Endothelial cell of coronary artery (primary cell): ENCODE measurements at places on chromosomes 13 and 19. TPM values are rescaled to one million over a fixed set of nuclear protein-coding genes. Genes with fewer than 3 reads are reported as not detected.

RFX2 gene
- total RNA-seq, result 3.8 and 6.8 TPM in 2 replicates

ZNF528 gene
- total RNA-seq, result 7.8 and 13.8 TPM in 2 replicates

OSCAR gene
- total RNA-seq, result 0.19 TPM in 1 of 2 replicates, not detected in the other

IFNL4 gene
- total RNA-seq, result not detected in 2 replicates

FBXO17 gene
- total RNA-seq, result 14.8 and 17.7 TPM in 2 replicates
